ENCODE measurements at places on chromosomes 11 and 22. TPM values are rescaled to one million over a fixed set of nuclear protein-coding genes. Genes with fewer than 3 reads are reported as not detected.

GRCh38 chr11:118398791-118399559 is 2.4 kb upstream of the ATP5MG start:
- no peak overlapping the region for H3K27ac ChIP-seq
- H3K27me3 ChIP-seq = no peaks in the 10 kb centered on the region
- no peak overlapping the region for H3K4me3 ChIP-seq
- 0 out of 2 replicates have a peak, but pooled peaks cover 3% of the 10 kb centered on the region for H3K36me3 ChIP-seq
- H3K4me1 ChIP-seq = peaks cover 21% of the 10 kb centered on the region
- no peak for DNase-seq

- no peak overlapping the region for H3K27ac ChIP-seq
- no peaks in the 10 kb centered on the region for H3K27me3 ChIP-seq
- H3K36me3 ChIP-seq = no peaks in the 10 kb centered on the region
- no peak overlapping the region for H3K4me3 ChIP-seq
Measured at GRCh38 chr11:42175203-42175602, 715.8 kb upstream of the LRRC4C start.

DNA sequence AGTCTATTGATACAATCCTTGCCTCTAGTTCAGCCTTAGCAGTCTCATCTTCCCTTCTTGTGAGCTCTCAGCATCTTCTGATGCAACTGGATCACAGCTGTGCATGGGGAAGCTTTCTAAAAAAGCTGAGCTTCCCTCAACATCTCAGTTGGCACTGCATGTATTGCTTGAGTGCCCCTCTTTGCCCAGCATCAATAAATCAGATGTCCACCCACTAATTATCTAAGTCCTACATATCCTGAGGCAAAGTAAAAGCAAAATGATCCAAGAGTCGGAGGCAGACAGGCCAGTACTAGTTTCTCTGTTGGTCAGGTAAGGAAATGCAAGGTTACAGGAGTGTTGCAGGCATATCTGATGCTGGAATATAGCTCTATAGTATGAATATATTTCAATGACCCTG is 334.5 kb upstream of the NCAM1 start:
- H3K27me3 ChIP-seq = no peaks in the 10 kb centered on the region
- DNase-seq = no peak
- H3K4me3 ChIP-seq = no peak overlapping the region
- no peak overlapping the region for H3K27ac ChIP-seq
- H3K36me3 ChIP-seq = no peaks in the 10 kb centered on the region
- peaks cover under 1% of the 10 kb centered on the region for H3K4me1 ChIP-seq

- no peaks in the 10 kb centered on the region for H3K36me3 ChIP-seq
- DNase-seq = no peak
- H3K4me3 ChIP-seq = no peak overlapping the region
Measured at GRCh38 chr11:86594746-86595145, 77.7 kb downstream of the ME3 start.

GRCh38 chr11:67179892-67180490 is 60.9 kb downstream of the KDM2A start:
- no peak for DNase-seq
- H3K27ac ChIP-seq = no peak overlapping the region
- H3K4me3 ChIP-seq = no peak overlapping the region

GRCh38 chr11:2473361-2474058 is 28.7 kb downstream of the KCNQ1 start:
- H3K4me1 ChIP-seq = no peaks in the 10 kb centered on the region
- H3K36me3 ChIP-seq = no peaks in the 10 kb centered on the region
- peaks cover 6% of the 10 kb centered on the region for H3K27me3 ChIP-seq
- H3K27ac ChIP-seq = no peak overlapping the region
- no peak for DNase-seq
- no peak overlapping the region for H3K4me3 ChIP-seq

GRCh38 chr11:8313504-8314090 is 49.9 kb upstream of the LMO1 start:
- no peaks in the 10 kb centered on the region for H3K4me1 ChIP-seq
- H3K36me3 ChIP-seq = no peaks in the 10 kb centered on the region
- H3K27ac ChIP-seq = no peak overlapping the region
- H3K27me3 ChIP-seq = no peaks in the 10 kb centered on the region

DNA sequence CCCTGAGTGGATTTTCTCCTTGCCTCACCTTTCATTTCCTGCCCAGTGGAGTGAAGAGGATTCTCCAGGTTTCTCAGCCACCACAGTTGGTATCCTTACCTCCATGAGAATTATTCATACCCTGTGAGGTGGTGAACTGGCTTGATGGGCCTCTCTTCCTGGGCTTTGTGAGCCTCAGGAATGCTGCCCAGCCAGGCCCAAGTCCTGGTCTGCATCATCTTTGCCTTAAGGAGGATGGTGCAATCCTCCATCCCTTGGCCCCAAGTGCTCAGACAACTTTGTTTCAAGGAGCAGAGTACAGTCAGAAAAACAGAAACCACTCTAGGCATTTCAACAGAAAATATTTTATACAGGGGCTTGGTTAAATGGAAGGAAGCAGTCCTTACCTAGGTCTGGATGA is 114.2 kb upstream of the CADM1 start:
- no peaks in the 10 kb centered on the region for H3K36me3 ChIP-seq
- H3K4me1 ChIP-seq = no peaks in the 10 kb centered on the region
- H3K4me3 ChIP-seq = no peak overlapping the region
- DNase-seq = no peak

DNA sequence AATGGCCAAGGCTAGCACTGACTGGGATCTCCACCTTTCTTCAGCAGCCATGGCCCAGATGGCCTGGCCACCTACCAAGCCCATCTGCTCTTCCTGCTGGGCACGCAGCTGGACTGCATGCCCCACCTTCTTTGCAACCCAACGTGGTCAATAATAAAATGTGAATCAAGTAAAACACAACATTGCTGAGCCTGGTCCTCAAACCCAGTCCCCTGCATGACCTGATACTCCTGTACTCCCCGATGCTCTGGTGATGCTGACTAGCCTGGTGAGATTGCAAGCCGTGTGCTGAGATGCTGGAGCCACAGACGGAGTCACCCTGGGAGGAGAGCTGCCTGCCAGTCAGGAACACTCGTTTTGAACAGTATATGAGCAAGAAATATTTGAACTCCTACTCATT is 34.0 kb downstream of the PARVG start:
- H3K4me1 ChIP-seq = no peaks in the 10 kb centered on the region
- no peak overlapping the region for H3K4me3 ChIP-seq

- no peaks in the 10 kb centered on the region for H3K27me3 ChIP-seq
- DNase-seq = peak; percentile 66
- peaks cover 10% of the 10 kb centered on the region for H3K4me1 ChIP-seq
- no peak overlapping the region for H3K4me3 ChIP-seq
Measured at GRCh38 chr11:104956528-104956927, 11.8 kb downstream of the CASP4 start.

GRCh38 chr22:24224468-24224867 is 20.4 kb downstream of the GGT5 start:
- no peaks in the 10 kb centered on the region for H3K27me3 ChIP-seq
- H3K4me3 ChIP-seq = no peak overlapping the region

DNA sequence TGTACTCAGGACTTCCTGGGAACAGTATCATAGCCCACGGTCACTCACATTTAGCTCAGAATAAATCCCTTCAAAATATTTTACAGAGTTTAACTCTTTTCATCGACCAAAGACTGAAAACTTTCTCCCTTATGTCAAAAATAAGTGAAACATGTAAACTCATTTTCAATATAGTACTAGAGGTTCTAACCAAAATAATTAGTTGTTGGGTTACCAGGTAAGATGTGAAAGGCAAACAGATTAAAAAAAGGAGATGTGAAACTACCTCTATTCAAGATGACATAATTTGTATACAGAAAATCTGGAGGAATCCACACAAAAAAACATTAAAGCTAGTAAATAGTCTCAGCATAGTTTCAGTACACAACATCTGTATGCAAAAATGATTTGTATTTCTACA is 20.3 kb downstream of the XKR3 start:
- H3K27me3 ChIP-seq = no peaks in the 10 kb centered on the region
- no peak for DNase-seq
- H3K27ac ChIP-seq = no peak overlapping the region
- no peaks in the 10 kb centered on the region for H3K4me1 ChIP-seq
- no peaks in the 10 kb centered on the region for H3K36me3 ChIP-seq

DNA sequence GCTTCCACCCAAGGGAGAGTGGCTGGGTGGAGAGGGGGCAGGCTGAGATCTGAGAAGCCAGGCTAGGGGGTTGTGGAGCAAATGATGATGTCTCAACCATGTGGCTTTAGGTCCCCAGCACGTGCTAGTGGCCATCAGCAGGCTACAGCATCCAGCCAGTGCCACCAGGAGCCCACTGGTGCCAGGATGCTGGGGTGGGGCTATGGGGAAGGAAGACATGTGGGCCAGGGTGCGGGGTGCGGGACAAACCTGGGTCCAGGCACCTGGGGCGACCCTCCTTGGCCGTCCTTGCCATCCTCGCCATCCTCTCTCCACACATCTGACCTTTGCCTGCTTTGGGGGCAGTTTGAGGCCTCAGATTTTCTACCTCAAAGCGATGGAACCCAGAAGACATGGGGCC is 104.3 kb downstream of the KCNQ1 start:
- H3K4me3 ChIP-seq = no peak overlapping the region
- no peak for DNase-seq
- H3K36me3 ChIP-seq = no peaks in the 10 kb centered on the region
- no peak overlapping the region for H3K27ac ChIP-seq
- peaks cover 23% of the 10 kb centered on the region for H3K27me3 ChIP-seq

GRCh38 chr22:30821863-30822215 is 127.2 kb downstream of the OSBP2 start:
- DNase-seq = peak; percentile 16
- no peaks in the 10 kb centered on the region for H3K4me1 ChIP-seq
- H3K27ac ChIP-seq = no peak overlapping the region
- H3K36me3 ChIP-seq = no peaks in the 10 kb centered on the region
- H3K4me3 ChIP-seq = peak overlapping the region; percentile 52

- no peaks in the 10 kb centered on the region for H3K27me3 ChIP-seq
- H3K4me1 ChIP-seq = no peaks in the 10 kb centered on the region
- H3K36me3 ChIP-seq = no peaks in the 10 kb centered on the region
- H3K4me3 ChIP-seq = no peak overlapping the region
- DNase-seq = no peak
Measured at GRCh38 chr11:84345597-84345996, 1059.4 kb upstream of the CCDC90B start.

GRCh38 chr11:117471776-117472175 is 144.1 kb downstream of the CEP164 start:
- H3K4me3 ChIP-seq = no peak overlapping the region
- no peaks in the 10 kb centered on the region for H3K36me3 ChIP-seq
- H3K27ac ChIP-seq = no peak overlapping the region
- no peaks in the 10 kb centered on the region for H3K4me1 ChIP-seq

DNA sequence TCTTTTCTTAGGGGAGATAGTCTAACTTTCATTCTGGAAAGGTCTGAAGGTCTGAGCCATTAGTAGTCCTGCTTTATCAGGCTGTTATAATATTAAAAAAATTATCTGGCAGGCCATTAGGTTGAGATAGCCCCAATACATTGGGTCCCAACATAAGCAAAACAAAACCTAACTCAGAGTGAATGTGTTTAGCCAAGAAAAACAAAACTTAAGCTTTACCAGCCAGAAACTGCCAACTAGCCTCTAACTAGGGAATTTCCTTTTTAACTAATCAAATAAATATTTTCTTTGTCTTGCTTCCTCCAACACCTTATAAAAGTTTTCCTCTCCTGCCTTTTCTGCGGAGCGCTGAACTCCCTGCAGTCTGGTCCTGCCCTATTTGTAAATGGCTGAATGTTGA is 1137.7 kb upstream of the CNTN5 start:
- H3K27me3 ChIP-seq = no peaks in the 10 kb centered on the region
- no peak for DNase-seq
- H3K27ac ChIP-seq = no peak overlapping the region
- H3K4me3 ChIP-seq = no peak overlapping the region
- H3K4me1 ChIP-seq = no peaks in the 10 kb centered on the region

GRCh38 chr11:59267736-59268475 is 55.2 kb upstream of the MPEG1 start:
- H3K27ac ChIP-seq = peak overlapping the region; percentile 84
- no peaks in the 10 kb centered on the region for H3K36me3 ChIP-seq
- H3K4me3 ChIP-seq = no peak overlapping the region
- H3K4me1 ChIP-seq = peaks cover 67% of the 10 kb centered on the region
- DNase-seq = peak; percentile 97

DUSP8 gene
- 2.6 TPM for total RNA-seq

C22orf15 gene
- total RNA-seq = not detected

BEST1 gene
- 1.2 TPM for total RNA-seq

DUSP18 gene
- total RNA-seq = 11.0 TPM

NPAS4 gene
- total RNA-seq = not detected

HINFP gene
- total RNA-seq = 34.9 TPM

FGF19 gene
- total RNA-seq = 2.0 TPM

CCDC73 gene
- not detected for total RNA-seq
